ENCODE measurements at places on chromosomes 3 and 15.

DNA sequence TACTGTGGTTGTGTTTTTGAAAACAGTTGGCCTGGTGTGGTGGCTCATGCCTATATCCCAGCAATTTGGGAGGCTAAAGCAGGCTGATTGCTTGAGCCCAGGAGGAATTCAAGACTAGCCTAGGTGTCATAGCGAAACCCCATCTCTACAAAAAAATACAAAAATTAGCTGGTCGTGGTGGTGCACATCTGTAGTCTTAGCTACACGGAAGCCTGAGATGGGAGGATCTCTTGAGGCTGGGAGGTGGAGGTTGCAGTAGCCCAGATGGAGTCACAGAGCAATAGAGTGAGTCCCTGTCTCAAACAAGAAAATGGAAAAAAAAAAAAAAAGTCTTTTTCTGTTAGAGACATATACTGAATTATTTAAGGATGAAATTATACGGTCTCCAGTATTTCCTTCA is 14.7 kb upstream of the LRRFIP2 start:
- DNase-seq, result no peak

DNA sequence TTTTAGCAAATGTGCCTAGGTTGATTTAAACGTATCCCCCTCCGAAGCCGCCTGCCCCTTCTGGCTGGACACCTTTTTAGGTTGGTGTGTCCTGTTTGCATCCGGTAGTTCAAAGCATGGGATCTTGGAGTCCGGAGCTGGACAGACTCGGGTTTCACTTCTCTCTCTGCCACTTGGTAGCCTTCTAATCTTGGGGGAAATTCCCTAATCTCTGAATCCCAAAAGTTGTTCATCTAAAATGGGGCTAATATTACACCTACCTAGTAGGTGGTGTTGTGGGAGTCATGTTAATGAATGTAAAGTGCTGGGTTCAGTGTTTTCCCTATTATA is 760 bp downstream of the FANCI start:
- no peak for DNase-seq

- no peak for DNase-seq
Measured at GRCh38 chr3:83498361-83499016, 1460.3 kb upstream of the CADM2 start.

GRCh38 chr3:52983336-52983807 is 62.5 kb downstream of the SFMBT1 start:
- peak; percentile 1 for DNase-seq

GRCh38 chr3:152054315-152054714 is 180.9 kb downstream of the SUCNR1 start:
- DNase-seq, result no peak

DNA sequence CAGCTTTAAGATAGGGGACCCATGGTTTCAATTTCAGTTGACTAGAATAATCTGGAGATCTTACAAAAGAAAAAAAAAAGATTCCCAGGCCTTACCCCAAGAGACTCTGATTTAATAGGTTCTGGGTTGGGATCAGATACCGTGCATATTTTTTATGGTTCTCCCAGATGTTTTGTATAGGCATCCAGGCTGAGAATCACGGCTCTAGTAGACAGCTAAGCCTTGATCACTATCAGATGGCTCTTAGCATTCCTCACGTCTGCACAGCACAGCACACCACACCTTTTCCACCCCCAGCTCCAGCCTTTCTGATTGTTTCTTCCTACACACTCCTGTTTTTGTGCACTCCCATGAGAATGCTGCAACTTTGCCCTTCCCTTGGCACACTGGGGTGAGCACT is 40.8 kb downstream of the TMEM45A start:
- DNase-seq, result no peak

GRCh38 chr15:29842290-29842689 is 20.0 kb upstream of the TJP1 start:
- no peak for DNase-seq

Data from C1 segment of cervical spinal cord (tissue), 14 donors.